ENCODE measurements at places on chromosomes 1 and 21.

DNA sequence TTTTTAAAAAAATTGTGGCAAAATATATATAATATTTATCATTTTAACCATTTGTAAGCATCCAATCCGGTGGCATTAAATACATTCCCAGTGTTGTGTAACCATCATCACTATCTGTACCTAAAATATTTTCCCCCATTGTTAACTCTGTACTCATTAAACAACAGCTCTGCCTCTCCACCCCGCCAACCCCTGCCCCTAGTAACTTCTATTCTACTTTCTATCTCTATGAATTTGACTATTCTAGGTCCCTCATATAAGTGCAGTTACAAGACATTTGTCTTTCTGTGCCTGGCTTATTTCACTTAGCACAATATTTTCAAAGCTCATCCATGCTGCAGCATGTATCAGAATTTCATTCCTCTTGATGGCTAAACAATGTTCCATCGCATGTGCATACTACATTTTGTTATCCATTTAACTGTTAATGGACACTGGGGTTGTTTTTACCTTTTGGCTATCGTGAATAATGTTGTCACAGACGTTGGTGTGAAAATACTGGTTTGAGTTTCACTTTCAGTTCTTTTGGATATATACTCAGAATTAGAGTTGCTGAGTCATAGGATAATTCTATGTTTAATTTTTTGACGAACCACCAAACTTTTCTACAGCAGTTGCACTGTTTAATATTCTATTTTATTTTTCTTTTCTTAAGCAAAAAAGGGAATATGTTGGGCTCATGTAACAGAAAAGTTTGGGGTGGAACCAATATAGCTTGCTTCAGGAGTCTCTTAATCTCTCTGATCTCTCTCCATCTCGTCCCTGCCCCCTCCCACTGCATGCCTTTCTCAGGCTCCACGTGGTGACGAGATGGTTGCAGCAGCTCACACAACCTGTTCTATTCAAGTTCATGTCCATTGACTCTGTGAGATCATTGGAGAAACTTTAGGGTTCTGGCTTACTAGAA lies 25.2 kb upstream of the RCAN1 start:
- peak; percentile 22 for DNase-seq

DNA sequence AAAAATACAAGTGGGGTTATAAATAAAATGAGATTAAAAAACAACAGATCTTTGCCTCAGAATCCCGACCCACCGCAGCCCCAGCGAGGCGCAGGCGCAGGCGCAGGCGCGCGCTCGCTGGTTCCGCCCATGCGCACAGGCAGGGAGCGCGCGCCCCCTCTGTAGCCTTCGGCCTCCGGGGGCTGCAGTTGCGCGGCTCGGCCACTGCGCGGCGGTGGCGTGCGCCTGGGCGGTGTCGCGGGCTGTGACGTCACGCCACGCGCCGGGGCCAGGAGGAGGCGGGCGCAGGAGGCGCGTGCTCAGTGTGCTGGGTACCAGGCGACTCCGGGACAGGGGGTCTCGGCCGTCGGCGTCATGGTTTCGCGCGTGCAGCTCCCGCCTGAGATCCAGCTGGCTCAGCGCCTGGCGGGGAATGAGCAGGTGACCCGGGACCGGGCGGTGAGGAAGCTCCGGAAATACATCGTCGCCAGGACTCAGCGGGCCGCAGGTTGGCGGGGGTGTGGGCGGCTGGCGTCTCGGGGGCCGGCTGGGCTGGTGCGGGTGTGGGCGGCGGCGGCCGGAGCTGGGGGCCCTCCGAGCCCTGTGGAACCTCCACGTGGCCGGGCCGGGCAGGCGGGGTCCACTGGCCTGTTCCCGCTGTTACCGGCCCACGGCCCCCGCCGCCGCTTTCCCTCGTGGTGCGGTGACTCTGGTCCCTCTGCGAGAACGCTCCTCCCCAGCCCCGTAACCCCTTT lies at the start of gene RRP1:
RRP1 (plus strand) TSS at position 302 of the 734 bp plus-strand sequence; CDS start at position 355, 53 bp downstream.
- peak; percentile 97 for DNase-seq

GRCh38 chr1:247506831-247507230 lies 29.4 kb downstream of the OR2C3 start:
- no peak for DNase-seq

- no peak for DNase-seq
These were observed 1021.6 kb downstream of the NCAM2 start for GRCh38 chr21:22019766-22020165.

Data from stimulated activated naive CD8-positive, alpha-beta T cell treated with anti-CD3 and anti-CD28 coated beads, Interleukin-15, Interleukin-2, amounts not matched to agents 100 U/mL and 50 U/mL, for 24 hours (primary cell).